ENCODE measurements at places on chromosomes 12 and 14.

DNA sequence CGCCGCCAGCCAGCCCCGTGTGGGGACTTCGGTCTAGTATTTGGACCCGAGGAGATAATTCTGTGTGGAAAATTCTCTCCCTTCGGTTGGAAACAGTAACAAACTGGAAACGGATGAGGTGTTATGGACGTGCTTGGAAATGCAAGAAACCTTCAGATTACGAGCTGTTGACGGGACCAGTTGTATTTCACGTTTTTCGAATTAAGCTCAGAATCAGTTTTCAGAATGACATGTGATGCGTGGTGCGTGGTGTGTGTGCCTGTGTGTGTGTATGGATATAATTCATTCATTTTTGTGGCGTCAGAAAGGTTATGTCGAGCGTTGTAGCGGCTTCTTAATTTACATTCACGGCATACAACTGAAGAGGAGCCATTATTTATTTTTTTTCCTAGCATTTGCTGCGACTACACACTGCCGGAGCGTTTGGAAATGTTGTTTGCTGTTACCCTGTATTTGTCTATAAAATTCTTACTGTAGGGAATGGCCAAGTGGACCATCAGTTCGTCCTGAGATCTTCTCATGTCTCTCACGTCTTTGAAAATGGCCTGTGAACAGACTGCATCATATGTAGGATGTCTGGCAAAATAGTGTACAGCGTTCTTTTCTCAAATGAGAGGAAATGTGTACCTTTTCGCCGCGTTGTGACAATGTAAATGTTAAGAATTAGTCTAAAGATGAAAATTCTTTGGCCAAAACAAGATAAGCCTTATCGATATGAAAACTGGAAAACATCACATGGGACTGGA is 1.3 kb downstream of the TRAF3 start:
- DNase-seq: no peak

- no peak for DNase-seq
Observed at GRCh38 chr12:94948232-94948810, 55.2 kb downstream of the NDUFA12 start.

- DNase-seq: no peak
Observed at GRCh38 chr12:114399664-114400211, 6.2 kb downstream of the TBX5 start.

- no peak for DNase-seq
Observed at GRCh38 chr12:53221203-53222080, 10.6 kb downstream of the RARG start.
